ENCODE measurements at places on chromosomes 1 and 21. TPM values are rescaled to one million over a fixed set of nuclear protein-coding genes. Genes with fewer than 3 reads are reported as not detected.
A peak's percentile ranks its signal among the peaks of the same experiment; 100 is the strongest.

The CSF1 gene
- 42.1 TPM for total RNA-seq

The ZZZ3 gene
- 12.3 TPM for total RNA-seq

DNA sequence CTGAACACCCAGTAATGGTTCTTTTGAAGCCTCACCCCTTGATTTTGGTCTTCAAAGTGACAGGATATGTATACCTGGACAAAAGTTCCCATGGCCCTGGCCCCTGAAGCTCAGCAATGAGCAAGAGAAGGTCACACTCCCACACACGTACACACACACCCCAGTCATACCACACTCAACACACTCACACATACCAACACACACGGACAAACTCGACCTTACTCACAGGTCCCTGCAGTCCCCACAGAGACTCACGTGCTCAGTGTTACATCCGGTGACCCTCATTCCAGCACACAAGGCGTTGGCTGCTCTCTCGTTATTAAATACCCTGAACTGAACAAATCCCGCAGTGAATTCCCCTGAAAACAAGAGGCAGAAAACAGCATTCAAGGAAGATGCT is 5.9 kb downstream of the ITLN1 start:
- no peak for DNase-seq

DNA sequence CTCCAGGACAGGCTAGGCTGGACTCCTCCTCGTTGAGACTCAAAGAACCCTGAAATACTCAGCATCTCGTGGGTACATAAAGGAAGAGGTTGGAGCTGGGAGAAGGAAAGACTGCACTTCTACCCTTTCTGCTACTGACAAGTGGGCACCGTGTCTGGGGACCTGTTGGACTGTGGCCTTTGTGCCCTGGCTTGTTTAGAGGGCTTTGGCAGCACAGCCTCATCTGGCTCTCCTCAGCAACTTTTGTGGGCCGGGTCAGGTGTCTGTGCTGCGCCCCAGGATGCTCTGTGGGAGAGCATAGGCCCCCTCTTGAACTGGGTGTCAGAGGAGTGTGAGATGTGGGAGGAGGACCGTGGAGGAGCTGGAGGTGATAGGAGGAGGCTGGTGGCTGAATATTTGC is 142.4 kb downstream of the FCRL5 start:
- no peak for DNase-seq

- no peak for DNase-seq
These were observed 19.6 kb upstream of the SLC26A9 start for GRCh38 chr1:205962821-205963221.

- DNase-seq: peak; percentile 3
These were observed 654.9 kb upstream of the PKN2 start for GRCh38 chr1:88029142-88029541.

- DNase-seq: no peak
These were observed 109.0 kb upstream of the ESRRG start for GRCh38 chr1:216832192-216832591.

GRCh38 chr1:31502253-31502652 is 74.1 kb upstream of the TINAGL1 start:
- no peak for DNase-seq

Measured in Caki2 (cell line).